Neural crest cell (in vitro differentiated cells): ENCODE measurements at places on chromosomes 5 and 9. TPM values are rescaled to one million over a fixed set of nuclear protein-coding genes. Genes with fewer than 3 reads are reported as not detected.

Gene AQP7
- total RNA-seq, result 0.57 and 0.98 TPM in 2 replicates

Gene TSSK1B
- 0.16 and 0.23 TPM in 2 replicates for total RNA-seq

Gene LRRC19
- not detected in 2 replicates for total RNA-seq

Gene CLIC3
- total RNA-seq, result not detected in 2 replicates

Gene ZDHHC11
- 14.5 and 17.2 TPM in 2 replicates for total RNA-seq

Gene TMEM252
- not detected in 2 replicates for total RNA-seq

Gene GNA14
- total RNA-seq, result not detected in 2 replicates

Gene PTCH1
- 70.8 and 75.6 TPM in 2 replicates for total RNA-seq

DNA sequence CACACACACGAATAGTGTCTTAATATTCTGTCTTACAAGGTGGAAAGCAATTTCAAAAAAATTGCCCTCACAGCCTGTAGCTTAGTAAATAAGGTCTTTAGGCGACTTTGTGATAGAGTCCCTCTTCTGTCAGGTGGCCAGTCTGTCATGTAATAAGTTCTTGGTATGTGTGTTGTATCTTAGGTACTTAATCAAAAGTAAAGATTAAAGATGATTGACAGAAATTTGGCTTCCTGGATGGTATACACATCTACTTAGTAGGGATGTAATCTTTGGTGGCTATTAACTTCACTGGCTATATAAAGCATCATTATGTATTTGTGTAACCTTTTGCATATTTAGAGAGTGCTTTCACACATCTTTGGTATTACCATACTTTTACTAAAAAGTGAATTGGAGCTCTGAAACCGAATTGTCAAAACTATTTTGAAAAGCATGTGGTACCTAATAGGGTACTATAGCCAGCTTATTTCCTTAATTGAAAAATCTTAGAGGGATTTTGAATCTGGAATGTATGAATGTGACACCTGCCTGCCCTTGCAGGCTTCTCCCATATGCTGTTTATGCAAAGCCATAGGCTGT lies 3.4 kb downstream of the G3BP1 start:
- DNase-seq, result no peak

GRCh38 chr9:12604164-12604821 lies 88.9 kb upstream of the TYRP1 start:
- DNase-seq, result no peak

DNA sequence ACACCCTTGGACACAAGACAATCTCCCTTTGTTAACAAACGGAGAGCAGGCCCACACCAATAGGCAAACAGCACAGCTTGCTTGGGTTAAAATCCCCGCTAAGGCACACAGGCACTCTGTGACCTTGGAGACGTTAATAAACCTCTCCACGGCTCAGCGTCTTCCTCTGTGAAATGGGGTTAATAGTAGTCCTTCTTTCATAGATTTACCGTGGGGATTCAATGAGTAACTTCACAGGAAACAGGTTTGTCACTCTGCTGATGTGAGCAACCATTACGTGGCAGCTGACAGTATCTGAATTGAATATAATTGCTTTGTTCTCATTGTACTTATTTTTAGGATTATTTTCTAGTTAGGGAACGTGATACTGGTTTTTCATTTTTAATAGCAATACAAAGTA lies 65.2 kb upstream of the ADRA1B start:
- no peak for DNase-seq

DNA sequence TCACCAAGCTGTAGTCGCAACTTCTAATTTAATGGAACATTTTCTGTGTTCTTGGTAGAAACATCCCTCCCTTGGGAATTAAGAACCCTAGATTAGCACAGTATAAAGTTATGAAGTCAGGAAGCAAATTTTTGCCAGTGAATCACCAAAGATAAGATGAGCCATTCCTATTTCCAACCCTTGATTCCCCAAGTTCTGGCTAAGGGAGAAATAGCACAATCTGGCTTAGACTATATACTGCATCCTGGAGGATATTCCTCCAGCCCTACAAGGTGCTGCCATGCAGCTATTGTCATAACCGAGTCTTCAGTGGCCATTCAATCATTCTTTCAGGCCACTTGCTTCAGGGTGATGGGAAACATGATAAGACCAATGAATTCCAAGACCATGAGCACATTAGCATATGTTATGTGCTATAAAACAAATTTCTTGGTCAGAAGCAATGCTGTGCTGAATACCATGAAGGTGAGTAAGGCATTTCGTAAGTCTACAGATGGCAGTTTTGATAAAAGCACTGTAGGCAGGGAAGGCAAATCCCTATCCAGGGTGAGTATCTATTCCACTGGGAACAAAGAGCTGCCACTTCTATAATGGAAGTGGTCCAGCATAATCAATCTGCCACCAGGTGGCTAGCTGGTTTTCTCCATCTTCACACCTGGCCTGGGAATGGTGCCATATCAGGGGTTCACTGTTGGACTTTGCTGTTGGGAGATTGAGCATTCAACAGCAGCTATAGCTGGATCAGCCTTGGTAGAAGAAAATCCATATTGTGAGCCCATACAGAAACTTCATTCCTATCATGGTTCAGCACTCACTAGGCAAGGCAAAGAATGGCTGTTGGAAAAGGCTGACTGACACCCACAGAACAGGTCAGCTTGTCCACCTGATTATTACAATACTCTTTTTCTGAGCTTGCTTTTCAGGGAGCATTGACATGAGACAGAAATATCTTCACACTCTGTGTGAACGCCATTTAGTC lies 19.6 kb upstream of the ARL15 start:
- DNase-seq, result no peak

GRCh38 chr5:32241034-32241783 lies 67.1 kb upstream of the GOLPH3 start:
- DNase-seq, result no peak

GRCh38 chr9:129865668-129866320 lies 30.5 kb downstream of the USP20 start:
- no peak for DNase-seq

GRCh38 chr5:52498607-52499006 lies 289.1 kb upstream of the ITGA1 start:
- no peak for DNase-seq

DNA sequence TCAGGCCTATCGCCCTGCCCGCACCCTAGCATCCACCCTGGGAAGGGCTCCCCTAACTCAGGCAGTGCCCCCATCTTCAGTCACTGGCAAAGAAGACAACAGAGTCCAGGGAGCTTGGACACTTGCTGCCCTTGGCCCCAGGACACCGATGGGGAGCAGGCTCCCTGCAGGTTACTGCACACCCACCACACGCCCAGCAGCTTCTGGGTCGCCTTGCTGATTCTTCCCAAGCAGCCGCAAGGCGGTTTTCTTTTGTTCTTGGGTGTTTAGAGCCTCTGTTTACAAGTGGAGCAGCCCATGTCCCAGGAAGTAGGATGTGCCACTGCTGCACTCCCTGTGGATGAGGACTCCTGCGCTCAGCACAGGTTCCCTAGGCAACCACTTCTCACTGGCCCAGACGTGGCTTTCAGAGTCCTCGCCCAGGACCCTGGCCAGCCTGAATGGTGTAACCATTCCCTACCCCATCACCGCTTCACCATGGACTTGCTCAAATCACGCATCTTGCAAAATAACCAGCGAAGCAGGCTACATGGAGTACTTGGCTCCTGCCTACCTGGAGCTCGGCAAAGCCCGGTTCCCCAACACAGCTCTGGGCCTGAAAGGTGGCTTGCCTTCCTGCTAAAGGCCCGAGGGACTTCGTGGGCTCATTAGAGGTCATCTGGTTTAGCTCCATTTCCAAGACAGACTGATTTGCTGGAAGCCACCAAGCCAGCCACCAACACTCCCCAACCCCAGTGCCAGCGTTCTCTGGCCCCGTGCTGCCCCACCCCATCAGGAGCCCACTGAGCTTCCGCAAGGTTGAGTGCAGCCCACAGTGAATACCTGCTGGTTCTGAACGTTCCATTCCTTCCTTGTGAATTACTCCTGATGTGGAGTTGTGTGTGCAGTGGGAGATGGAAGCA lies 60.0 kb downstream of the PSMB7 start:
- DNase-seq, result no peak

GRCh38 chr9:133727876-133728441 lies 10.2 kb downstream of the SARDH start:
- no peak for DNase-seq

GRCh38 chr9:116276651-116277121 lies 123.1 kb downstream of the PAPPA start:
- DNase-seq, result no peak

DNA sequence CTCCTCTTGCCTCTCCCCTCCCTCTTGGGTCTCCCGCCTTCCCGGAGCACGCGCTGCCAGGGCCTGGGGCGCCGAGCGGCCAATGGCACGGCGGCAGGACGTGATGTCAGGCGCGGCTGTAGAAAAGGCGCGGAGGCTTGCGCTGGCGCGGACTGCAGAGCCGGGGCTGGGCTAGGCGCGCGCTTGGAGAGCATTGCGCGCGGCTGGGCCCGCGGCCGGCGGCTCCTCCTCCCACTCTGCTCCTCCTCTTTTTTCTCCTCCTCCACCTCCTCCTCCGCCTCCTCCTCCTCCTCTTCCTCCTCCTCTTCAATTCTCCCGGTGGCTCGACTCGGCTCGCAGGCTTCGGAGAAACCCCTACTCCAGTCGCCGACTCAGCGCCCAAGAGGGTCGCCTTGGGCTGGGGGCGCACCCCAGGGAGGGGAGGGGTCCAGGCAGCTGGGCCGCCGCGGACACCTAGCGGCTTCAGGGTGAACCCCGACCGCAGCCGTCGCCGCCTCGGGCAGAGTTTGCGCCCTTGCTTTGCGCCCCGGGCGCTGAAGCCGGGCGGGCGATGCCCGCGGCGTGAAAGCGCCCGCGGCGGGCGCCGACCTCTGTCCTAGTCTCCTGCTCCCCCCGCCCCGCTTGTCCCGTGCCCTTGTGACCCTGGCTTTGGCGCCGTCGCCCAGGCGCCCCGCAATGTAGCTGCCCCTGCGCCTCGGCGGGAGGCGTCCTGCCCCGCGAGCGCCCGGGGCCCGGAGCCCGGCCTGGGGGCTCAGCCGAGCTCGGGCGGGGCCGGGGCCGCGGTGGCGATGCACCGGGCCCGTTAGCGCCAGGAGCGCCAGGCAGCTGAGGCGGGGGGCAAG lies at the start of gene LHX2:
Gene LHX2, plus strand, starts transcription at position 309 of the 842 bp plus-strand sequence. CDS start 581 bp downstream, outside the sequence.
- peak; percentile 64 for DNase-seq

DNA sequence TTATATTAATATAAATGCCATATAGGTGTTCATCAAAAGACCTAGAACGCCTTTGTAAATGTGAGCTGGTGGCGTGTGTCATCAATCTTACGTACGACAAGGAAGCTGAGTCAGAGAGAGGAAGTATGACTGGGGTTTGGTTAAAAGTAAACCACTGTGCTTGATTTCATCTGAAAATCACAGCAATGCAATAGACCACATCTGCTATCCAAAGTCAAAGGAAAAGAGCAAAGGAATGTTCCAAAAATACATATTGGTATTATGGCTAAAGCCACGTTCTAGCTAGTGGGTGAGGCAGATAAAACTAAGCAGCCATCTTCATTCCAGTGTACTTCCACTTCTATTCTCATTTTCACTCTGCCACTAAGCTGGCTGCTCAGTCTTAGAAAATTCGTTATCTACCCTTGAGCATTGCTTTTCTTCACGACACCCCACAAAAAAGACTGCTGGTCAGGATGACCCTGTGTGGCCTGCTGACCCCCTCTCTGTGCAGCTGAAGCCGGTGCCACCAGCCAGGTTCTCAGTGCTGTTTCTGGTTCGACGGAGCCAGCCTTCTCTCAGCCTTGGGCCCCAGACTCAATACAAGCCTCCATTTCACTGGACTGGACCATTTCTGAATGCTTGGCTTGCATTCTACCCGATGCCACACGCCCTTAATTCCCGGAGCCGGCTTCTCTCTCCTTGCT lies 23.8 kb downstream of the SHC3 start:
- no peak for DNase-seq
